Uterus (tissue), 4 donors: ENCODE measurements at places on chromosomes 11 and 22. TPM values are rescaled to one million over a fixed set of nuclear protein-coding genes. Genes with fewer than 3 reads are reported as not detected.

- peak; percentile 41 for DNase-seq
Measured at GRCh38 chr11:126165311-126165720, 46.1 kb downstream of the RPUSD4 start.

GRCh38 chr22:27978317-27978716, 59.3 kb upstream of the PITPNB start:
- no peak for DNase-seq

DNA sequence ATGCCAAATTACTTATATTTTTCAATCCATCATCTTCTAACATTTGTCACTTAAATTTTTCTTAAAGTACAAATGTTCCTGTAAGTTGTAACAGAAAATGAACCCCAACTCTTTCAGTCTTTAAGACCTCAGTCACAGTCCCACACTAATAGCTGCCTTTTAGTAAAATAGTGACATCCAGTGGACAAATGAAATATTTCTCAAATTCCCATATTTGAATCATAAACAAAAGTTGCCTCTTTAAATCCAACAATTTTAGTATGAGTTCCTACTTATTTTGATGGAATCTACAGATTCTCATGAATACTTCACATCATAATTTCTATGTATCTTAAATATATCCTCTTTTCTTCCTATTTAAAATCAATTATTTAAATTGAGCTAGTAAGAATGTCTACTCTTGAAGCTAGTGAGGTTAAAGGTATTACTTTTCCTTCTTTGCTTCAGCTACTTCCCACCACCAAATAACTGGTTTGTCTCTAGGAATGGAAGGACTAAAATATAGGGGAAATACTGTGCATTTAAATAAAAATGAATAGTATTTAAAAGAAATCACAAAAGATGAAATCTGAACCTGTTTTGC, 9.2 kb downstream of the LIN7C start:
- no peak for DNase-seq

- peak; percentile 88 for DNase-seq
Measured at GRCh38 chr11:57644748-57645688, 4.7 kb downstream of the YPEL4 start.

Gene TSSC4
- 66.5 TPM for total RNA-seq

Gene PANX1
- total RNA-seq, result 18.4 TPM

- no peak for DNase-seq
Measured at GRCh38 chr11:76567261-76567660, 103.3 kb downstream of the LRRC32 start.

Gene ARHGAP42
- 10.2 TPM for total RNA-seq

DNA sequence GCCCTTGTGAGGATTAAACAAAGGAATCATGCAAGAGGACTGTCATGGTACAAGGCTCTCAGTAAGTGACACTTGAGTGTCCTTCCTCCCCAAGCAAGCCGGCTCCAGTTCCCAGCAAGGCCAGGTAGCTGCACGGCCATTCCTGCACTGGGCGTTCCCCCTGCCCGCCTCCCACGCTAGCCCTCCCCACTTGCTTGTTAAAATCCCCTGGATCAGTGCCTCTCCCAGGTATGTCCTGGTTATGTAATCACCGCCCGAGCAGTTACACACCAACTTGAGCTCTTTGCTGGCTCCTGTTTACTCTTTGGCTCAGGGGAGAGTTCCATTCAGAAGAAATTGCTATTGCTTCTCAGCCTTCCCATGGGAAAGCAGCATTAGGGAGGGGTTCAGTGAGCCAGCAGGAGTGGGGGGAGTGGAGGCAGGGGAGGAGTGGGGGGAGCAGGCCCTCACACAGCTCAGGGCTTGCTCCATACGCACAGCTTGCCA, 19.4 kb upstream of the MYEOV start:
- no peak for DNase-seq

Gene SYT9
- 0.29 TPM for total RNA-seq

DNA sequence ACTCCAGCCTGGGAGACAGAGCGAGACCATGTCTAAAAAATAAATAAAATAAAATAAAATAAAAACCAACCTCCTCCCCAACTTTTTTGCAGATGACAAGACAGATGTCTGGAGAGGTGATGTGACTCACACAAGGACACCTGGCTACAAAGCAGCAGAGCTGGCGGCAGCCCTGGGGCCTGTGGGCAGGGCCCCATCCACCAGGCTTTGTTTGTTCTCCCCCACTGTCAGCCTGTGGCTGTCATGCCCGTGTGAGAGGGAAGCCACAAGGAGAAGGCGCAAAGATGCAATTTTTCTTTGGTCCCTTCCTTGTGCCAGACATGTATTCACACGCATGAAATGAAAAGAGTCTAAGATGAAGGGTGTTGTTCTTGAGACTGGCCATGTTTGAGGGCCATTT, 16.6 kb downstream of the CD59 start:
- no peak for DNase-seq

GRCh38 chr11:48103621-48104567, 112.7 kb upstream of the OR4B1 start:
- no peak for DNase-seq

GRCh38 chr11:76997512-76997911, 36.7 kb upstream of the B3GNT6 start:
- DNase-seq, result no peak

DNA sequence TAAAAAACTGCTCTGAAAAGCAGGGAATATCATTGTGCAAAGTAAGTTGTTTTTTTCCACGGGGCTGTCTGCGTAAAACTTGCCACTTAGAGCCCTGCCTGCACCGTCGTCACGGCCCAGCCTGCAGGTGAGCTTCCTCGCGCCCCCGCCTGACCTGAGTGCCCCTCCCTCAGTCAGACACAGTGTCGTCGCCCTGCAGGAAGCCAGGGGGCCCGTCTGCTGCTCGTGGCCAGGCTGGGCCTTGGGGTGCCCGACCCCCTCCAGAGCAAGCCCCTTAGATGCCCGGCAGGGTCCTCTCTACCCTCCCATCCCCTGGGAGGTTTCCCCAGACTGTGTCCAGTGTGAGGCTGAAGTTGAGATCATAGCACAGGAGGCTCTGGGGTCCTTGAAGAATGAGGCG, 31.6 kb downstream of the SBF1 start:
- no peak for DNase-seq

DNA sequence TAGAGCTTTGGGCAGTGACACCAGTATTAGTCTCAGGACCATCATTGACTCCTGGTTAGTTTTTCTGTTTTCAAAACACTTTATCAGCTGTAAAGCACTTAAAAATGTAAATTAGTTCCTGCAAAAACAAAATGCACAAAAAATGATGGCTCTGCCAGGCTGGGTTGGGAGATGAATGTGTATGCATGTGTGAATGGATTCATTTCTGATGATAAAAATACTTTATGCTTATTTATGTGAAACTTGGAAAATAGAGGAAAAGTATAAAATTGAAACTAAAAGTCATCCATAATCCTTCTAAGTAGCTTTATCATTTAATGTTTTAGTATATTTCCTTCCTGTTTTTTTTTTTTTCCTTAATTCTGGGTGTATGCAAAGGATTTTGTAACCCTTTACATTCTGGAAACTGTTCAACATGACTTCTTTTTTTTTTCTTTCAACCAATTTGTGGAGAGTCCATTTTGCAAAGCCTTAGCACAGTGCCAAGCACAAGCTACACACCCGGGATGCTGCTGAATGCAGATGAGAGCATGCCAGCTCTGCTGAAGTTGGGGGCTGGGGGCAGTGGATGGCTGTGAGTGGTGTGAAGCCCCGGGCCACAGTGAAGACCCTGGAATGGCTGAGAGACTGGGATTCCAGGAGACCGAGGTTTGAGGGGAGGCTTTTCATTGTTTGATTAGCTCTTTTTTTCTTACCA, 37.6 kb downstream of the PTPRJ start:
- DNase-seq, result no peak

- no peak for DNase-seq
Measured at GRCh38 chr11:18802381-18803257, 11.0 kb upstream of the PTPN5 start.

Gene PHETA2
- total RNA-seq, result 16.8 TPM

- DNase-seq, result no peak
Measured at GRCh38 chr22:38696606-38697424, 3.9 kb downstream of the JOSD1 start.
